ENCODE measurements at places on chromosomes 2 and 18. TPM values are rescaled to one million over a fixed set of nuclear protein-coding genes. Genes with fewer than 3 reads are reported as not detected.

- H3K4me3 ChIP-seq = no peak overlapping the region
- H3K27me3 ChIP-seq = no peaks in the 10 kb centered on the region
- no peak overlapping the region for H3K27ac ChIP-seq
- no peaks in the 10 kb centered on the region for H3K36me3 ChIP-seq
- DNase-seq = no peak
These were observed 126.0 kb downstream of the MEP1B start for GRCh38 chr18:32315881-32316280.

The TTR gene
- total RNA-seq = not detected

The ACMSD gene
- total RNA-seq = not detected

DNA sequence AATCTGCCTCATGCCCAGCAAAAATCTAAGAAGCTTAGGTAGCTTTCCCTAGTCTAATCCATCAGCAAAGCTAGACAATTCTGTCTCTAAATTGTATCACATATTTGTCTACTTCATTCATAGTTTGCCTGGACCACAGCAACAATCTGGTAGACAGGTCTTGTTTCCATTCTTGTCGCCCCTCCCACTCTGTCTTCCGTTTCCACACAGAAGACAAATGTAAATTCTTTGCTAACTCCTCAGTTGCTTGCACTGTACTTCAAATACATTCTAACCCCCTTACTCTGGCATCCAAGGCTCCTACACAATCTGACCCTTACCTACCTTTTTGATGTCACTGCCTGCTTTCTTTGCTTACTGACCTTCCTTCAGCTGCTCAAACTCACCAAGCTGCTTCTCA is 40.1 kb downstream of the THUMPD2 start:
- H3K36me3 ChIP-seq = peaks cover 30% of the 10 kb centered on the region
- H3K4me3 ChIP-seq = no peak overlapping the region
- no peaks in the 10 kb centered on the region for H3K27me3 ChIP-seq
- H3K4me1 ChIP-seq = no peaks in the 10 kb centered on the region

GRCh38 chr2:175468431-175469098 is 287.1 kb upstream of the ATP5MC3 start:
- no peaks in the 10 kb centered on the region for H3K27me3 ChIP-seq
- H3K27ac ChIP-seq = no peak overlapping the region
- H3K4me3 ChIP-seq = no peak overlapping the region
- no peaks in the 10 kb centered on the region for H3K4me1 ChIP-seq

The SERPINB8 gene
- 16.3 TPM for total RNA-seq

DNA sequence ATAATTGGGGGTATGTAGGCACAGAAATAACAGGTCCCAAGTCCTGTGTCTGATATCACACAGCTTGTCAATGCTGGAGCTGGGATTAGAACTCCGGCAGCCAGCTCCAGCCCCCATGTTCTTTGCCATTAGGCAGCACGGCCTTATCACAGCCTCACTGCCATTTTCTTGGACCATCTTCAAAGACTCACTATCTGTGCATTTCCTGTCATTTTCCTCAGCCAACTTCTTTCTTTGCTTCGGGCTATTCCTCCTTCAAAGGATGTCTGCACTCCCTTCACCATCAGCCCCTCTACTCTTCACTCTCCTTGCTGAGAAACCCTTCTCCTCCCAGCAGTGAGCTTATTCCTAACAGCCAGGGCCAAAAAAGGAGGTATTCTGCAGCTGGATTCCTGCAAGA is 139.6 kb downstream of the GALNT14 start:
- no peaks in the 10 kb centered on the region for H3K27me3 ChIP-seq
- H3K27ac ChIP-seq = no peak overlapping the region
- no peak for DNase-seq
- no peaks in the 10 kb centered on the region for H3K36me3 ChIP-seq
- H3K4me1 ChIP-seq = no peaks in the 10 kb centered on the region

The CKAP2L gene
- total RNA-seq = not detected

- H3K4me3 ChIP-seq = no peak overlapping the region
- no peak overlapping the region for H3K27ac ChIP-seq
- no peaks in the 10 kb centered on the region for H3K36me3 ChIP-seq
- no peak for DNase-seq
- no peaks in the 10 kb centered on the region for H3K27me3 ChIP-seq
These were observed 12.9 kb downstream of the IER3IP1 start for GRCh38 chr18:47163241-47163640.

Data from CD4-positive, alpha-beta memory T cell (primary cell).